ENCODE measurements at places on chromosomes 2 and 18. TPM values are rescaled to one million over a fixed set of nuclear protein-coding genes. Genes with fewer than 3 reads are reported as not detected.

The KLHL29 gene
- total RNA-seq: 3.8 TPM

The METTL4 gene
- total RNA-seq: 6.4 TPM

The MYO7B gene
- 3.0 TPM for total RNA-seq

The UGT1A4 gene
- total RNA-seq: not detected

The GLI2 gene
- not detected for total RNA-seq
